Nephron progenitor cell (in vitro differentiated cells): ENCODE measurements at places on chromosomes 11 and 22.
A peak's percentile ranks its signal among the peaks of the same experiment; 100 is the strongest.

DNA sequence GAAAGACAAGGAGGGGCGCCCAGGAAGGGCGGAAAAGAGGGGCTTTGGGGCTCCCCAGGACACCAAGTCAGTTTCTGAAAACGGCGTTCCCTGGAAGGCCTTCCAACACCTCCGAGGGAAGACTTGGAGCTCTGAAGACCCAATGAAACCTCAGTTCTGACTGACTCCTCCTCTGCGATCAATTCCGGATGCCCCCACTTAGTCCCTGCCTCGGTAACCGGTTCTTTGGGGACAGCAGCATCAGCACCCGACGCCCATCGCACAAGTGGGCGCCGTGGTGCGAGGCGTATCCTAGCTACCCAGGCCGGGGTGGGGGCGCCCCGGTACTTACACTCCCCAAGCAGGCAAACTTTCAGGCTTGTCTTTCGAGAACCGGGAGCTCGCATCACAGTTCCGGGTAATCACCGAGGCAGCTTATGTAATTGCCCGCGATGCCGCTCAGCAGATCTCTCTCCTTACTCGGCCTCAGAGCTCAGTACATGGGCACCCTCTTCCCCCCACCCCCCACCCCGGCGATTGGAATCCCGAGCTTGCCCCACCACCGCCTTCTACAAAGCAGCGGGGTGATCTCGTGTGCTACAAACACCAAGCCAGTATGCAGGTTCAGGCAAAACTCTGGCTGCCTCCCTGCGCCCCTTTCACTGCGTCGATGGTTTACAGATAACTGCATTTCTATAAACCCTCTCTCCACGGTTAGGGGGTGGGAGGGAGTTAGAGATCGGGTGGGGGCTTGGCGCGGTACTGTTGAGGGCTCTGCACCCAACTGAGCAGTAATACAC, 2.0 kb downstream of the TENM4 start:
- peak; percentile 22 for DNase-seq

DNA sequence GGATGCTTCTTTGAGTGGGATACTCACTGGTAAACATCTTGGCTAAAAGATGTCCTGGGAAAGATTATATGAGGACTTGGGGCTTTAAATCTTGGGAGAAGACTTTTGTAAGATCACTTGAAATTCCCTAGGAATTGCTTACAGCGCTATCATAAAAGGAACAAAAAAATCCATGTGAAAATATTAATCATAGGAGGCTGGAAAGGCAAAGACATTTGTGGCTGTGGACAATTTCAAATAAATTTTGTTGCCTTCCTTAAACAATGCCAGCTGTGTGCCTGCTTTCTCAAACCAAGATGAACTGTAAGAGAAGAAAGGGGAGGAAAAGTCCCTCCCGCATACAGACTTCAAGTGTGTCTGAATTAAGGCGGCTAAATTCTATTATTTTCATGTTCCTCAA, 75.6 kb downstream of the SNX19 start:
- DNase-seq: no peak

DNA sequence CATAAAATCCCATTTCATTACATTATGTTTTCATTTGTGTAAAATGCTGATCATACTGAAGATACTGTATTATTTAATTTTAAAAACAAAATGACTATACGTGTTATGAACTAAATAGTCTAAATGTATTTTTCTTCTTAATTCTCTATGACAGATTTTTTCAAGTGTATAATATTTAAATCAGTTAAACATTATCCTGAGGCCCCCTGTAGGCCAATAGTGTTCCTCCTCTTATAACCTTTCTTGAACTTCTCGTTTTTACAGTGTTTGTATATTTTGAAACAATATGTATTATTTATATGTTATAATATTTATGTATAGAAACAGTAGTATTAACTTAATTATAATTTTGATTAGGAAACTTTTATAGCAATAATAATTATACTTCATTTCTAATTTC, 151.1 kb upstream of the CHORDC1 start:
- no peak for DNase-seq

DNA sequence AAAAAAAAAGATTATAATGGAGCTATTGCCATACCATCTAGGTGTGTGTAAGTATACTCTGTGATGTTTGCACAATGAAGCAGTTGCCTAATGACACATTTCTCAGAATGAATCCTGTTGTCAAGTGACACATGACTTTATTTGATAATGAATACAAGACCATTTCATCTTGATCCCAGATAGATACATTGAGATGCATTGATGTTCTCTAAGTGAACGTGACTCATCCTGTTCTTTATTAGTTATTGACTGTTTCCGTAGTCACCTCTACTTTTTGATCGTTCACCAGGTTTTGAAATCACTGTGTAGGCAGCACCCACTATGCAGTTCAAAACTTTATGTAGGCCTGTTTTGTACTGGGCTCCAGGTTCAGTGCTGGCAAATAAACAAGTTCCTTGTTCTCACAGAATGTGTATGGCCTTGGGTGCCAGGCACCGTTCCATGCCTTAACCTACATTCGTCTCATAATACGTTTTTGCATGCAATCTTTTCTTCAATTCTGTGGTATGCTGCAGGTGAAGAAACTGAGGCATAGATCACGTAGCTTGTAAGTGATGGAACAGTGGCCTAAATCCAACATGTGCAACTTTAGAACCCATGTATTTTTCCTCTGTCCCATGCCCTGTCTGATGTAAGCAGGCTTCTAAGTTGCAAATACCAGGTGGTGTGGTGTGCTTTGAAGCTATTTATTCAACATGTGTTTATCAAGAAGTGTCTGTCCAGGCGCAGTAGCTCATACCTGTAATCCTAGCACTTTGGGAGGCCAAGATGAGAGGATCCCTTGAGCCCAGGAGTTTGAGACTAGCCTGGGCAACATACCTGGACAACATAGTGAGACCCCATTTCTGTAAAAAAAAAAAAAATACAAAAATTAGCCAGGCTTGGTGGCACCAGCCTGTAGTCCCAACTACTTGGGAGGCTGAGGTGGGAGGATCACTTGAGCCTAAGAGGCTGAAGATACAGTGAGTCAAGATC, 10.4 kb downstream of the SREBF2 start:
- no peak for DNase-seq

DNA sequence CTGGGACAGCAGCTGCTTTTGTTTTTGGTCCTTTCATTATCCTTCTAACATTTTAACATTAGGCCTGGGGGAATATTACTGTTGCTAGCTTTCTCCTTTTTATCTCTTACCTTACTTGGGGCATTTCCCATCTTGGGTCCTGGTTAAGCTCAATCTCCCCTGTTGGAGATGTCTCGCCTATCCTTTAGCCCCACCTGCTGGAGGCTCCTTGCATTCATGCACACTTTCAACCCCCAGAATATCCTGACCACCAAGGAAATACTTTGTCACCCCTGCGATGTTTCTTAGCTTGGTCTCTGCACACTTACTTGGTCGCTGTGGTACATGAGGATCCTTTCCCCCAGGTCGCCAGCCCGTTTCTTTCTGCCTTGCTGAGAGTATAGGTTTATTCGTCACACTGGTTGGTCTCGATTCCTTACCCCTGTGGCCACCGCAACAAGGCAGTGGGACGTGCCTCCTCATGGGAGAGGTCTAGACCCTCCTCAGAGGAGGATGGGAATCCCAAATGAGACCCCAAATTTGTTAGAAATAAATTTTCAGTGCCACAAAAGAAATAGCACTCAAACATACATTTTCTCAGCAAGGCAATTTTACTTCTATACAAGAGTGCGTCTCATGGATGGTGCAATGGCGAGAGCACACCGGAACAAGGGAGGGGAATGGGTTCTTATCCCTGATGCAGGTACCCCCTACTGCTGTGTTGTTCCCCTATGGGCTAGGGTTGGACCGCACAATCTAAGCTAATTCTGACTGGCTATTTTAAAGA, 5.4 kb upstream of the TXN2 start:
- DNase-seq: peak; percentile 67

DNA sequence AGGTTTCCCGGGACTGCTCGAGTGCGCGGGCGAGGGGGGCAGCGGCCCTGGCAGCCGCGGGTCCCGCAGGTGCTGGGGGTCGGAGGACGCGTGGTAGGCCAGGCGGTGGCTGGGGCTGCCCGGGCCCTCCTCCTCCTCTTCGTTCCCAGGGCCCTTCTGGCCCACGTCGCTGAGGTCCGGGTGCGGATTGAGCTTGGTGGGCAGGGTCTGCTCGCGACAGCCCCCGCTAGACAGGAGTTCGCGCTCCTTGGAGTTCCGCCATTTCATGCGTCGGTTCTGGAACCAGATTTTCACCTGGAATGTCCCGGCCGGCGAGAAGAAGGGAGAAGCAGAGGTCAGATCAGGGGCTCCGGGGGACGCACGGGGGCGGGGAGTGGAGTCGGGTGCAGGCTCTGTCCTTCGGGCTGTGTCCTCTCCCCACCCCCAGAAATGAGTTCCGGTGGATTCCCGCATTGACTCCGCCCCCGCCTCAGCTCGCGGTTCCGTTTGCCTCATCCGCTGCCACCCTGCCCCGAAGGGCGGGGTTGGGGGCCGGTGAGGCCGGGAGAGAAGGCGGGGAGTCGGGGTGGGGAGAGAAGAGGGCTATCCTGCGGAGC, 3.9 kb downstream of the DBX1 start:
- peak; percentile 34 for DNase-seq

DNA sequence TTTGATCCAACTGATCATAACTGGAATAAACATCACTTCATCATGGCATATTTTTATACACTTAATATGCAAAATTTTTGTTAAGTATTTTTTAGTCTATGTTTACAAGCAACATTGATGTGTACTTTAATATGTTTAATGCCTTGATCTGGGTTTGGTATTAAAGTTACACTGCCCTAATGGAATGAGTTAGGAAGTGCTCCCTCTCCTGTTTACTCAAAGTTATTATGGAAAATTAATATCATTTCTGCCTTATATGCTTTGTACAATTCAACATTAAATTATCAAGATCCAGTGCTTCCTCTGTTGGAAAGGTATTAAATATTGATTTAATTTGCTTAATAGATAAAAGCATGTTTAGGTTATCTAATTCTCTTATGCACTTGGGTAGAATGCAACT, 927.3 kb upstream of the RAG2 start:
- no peak for DNase-seq

GRCh38 chr11:119295178-119295577, 21.8 kb downstream of the MCAM start:
- DNase-seq: no peak

DNA sequence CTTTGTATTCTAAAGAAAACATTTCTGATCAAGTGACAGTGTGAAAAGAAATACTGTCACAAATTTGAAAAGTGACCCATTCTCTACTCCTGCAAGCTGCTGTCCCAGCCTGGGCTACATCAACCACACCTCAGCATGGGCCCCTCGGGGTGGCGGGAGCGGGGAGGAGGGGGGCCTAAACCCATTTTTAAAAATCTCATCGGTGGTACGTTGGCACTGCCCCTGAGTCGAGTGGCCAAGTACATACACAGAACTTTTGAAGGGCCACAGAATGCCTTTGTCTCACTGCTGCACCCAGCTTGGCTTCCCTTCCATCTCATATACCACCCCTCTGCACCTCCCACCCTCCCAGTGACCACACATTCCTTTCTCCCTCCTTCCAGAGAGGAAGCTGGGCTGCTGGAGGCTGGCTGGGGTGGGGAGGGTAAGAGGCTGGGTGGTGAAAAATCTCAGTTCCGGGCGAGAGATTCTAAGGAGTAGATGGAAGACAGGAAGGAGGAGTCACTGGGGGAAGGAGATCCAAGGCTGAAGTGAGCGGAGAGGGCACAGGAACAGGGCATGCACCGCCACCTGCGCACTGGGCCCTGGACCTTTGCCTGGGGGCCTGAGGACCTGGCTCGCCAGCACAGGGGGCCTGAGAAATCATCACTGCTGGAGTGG, 21.1 kb downstream of the FXYD6 start:
- no peak for DNase-seq

DNA sequence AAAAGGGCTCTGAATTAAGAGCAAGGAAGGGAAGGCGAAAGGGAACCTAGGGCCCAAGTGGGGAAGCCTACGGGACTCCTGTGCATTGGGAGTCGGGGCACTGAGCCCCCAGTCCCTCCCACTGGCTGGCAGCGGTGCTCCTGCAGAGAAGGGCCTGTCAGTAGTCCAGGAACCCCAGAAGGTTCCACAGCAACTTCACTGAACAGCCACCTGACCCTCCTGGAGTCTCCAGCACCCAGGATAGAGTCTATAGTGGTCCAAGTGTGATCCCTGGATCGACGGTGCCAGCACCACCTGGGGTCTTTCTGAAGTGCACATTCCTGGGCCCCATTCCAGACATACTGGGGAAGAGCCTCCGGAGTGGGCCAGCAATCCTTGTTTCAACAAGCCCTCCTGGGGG, 100.0 kb upstream of the B3GAT1 start:
- no peak for DNase-seq

GRCh38 chr11:16421826-16422225, 65.5 kb upstream of the SOX6 start:
- DNase-seq: no peak

DNA sequence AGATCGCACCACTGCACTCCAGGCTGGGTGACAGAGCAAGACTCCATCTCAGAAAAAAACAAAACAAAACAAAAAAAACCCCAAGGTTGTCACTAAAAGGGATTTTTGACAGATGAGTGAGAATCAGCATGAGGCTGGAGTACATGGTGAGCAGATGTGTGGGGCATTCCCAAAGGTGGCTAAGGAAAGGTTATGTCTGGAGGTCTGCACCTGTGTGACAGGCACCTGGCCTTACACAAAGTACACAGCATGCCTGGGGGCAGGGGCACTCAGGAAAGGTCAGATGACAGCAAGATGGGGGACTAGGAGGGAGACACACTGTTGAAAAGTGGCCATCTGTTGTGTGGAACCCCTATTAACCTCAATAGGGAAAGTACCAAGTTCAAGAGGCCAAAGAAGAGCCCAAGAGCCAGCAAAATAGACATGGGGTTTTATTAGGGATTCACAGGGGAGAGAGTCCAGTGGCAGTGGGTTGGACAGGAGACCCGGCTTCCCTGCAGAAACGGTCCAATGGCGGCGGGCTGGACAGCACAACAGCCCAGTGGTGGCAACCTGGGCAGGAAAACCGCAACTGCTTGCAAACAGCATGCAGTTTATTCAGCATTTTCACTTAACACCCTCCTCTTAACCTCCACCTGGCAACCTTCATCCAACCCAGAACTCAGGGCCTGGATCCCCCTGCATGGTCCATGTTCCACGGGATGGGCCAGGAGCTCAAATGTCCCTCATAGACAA, 101.1 kb downstream of the MICAL2 start:
- no peak for DNase-seq

- DNase-seq: no peak
Observed at GRCh38 chr11:121933694-121934093, 182.3 kb downstream of the BLID start.
